ENCODE measurements at places on chromosomes 2 and 18.
A peak's percentile ranks its signal among the peaks of the same experiment; 100 is the strongest.

- DNase-seq = no peak
Observed at GRCh38 chr18:24986666-24987302, 365.2 kb downstream of the ZNF521 start.

- DNase-seq = no peak
Observed at GRCh38 chr2:160355080-160355479, 138.5 kb downstream of the RBMS1 start.

DNA sequence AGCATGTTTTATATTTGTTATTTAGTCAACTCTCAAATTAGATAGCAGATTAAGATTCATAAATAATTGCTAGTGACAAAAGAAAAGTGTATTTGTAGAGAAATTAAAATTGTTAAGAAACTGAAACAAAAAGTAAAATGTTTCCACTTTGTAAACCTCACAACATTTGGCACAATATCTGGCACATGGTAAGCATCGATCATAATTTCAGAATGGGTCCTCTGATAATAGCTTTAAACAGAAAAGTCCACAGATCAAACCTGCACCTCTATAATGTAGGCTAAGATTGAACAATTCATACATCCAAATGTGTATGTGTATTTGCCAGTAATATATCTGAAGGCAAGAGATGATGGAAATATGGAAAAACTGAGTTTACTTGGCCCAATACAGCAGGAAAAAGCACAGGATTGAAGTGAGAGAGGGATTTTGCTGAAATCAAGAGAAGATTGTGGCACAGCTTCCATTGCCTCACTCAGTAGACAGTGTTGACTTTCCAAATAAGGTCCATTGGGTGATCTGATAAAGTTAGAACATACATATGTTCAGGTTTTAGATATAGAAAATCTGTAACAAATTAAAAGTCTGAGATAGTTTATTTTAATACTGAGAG, 39.4 kb downstream of the COBLL1 start:
- no peak for DNase-seq

DNA sequence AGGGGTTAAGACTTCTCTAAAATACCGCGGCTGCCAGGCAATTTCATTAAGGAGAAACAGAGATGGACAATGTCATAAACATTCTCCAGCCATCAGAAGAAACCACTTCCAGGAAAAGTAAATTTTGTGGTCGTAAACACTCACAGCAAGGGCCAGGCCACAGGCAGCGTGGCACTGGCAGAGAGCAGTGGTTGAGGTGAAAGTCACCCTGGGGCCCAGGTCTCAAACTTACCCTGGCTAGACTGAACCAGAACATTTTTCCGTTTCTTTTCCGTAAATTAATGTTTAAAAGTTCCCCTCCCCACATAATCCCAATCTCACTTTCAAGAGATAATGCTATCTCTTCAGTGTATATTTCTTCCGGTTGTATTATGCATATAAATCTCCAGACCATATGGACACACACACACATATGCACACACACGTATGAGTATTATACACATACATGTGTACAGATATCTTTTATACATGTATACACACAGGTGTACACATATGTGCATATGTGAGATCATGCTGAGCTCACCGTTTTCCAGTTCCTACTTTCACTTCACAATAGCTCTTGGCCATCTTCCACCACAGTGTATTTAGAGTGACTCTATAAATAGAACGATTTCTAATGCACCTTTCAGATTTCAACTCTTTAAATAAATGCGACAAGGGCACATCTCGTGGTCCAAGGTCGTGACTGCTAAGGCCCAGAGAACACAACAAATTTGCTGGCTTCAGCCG, 90.1 kb downstream of the MALT1 start:
- DNase-seq = no peak

- no peak for DNase-seq
Observed at GRCh38 chr2:64929333-64929732, 59.9 kb upstream of the SLC1A4 start.

DNA sequence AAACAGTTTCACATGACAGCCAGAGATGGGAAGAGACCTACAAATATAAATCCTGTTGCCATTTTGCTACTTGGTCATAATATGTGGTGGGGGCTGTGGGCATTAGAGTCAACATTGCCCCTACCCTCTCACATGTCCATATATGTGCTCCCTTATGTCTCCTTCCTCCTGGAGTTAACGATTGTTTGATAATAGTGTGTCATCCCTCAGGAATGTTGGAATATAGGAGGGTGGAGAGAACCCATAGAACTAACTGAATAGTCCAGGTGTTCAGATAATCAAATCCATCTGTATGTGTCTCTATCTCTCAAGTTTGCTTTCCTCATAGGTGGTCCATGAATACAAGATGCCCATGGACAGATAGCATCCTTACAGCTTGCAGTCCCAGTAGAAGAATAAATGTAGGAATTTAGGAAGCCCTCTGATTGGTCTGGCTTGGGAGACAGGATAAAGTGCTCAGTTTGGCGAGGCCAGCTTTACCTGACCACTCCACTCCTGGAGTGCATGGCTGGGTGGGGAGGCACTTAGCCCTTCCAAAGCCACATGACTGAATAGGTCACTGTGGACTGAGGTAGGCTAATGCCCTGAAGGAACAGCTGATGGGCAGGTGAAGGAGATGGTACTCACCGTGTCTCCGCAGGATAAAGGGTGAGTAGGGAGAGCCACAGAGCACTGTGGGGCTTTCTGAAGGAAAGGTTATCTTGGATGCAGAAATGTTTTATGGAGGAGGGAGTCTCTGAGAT, 166.9 kb downstream of the CDCA7 start:
- DNase-seq = no peak

- peak; percentile 82 for DNase-seq
Observed at GRCh38 chr2:130836501-130837174, at the start of gene ARHGEF4. ARHGEF4 (plus strand) TSS chr2:130836914; CDS start chr2:130836954, 40 bp downstream.

GRCh38 chr2:55112229-55113031, 62.2 kb upstream of the RTN4 start:
- peak; percentile 69 for DNase-seq

GRCh38 chr2:132754392-132754791, 84.4 kb upstream of the LYPD1 start:
- no peak for DNase-seq

DNA sequence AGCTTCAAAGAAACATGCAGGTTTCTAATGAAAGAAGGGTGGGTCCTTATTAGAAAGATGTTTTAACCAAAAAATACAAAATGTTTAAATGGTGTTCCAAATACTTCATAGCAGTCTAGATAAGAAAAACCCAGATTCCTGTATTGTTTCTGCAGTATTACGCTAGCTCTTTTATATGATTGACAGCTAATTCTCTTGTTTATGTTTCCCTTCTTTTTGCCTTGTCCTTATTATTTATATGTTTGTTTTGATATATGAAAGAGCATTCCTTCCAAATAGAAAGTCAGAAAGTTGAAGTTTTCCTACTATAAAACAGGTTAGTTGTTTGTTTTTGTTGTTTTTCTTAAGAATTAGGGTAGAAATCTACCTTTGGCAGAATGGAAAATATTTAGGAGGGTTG, 41.1 kb upstream of the PNPT1 start:
- no peak for DNase-seq

- DNase-seq = no peak
Observed at GRCh38 chr2:223727562-223727961, 109.8 kb downstream of the AP1S3 start.

DNA sequence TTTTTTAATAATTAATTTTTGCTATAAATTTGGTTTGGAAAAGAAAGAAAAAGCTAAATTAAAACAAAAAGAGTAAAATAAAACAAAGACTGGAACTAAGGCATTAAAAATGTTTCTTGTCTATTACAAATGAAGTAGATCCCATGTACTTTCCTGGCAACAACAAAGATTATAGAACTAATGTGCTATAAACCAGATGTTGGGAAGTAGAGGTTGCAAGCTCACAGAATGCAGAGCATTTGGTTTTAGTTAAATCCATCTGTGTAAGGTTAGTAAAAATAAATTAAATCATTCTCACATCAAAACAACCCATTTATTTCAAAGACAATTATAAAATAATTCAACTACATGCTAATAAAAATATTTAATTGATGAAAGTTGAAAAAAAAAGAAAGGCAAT, 157.2 kb upstream of the ZC3H15 start:
- DNase-seq = no peak

DNA sequence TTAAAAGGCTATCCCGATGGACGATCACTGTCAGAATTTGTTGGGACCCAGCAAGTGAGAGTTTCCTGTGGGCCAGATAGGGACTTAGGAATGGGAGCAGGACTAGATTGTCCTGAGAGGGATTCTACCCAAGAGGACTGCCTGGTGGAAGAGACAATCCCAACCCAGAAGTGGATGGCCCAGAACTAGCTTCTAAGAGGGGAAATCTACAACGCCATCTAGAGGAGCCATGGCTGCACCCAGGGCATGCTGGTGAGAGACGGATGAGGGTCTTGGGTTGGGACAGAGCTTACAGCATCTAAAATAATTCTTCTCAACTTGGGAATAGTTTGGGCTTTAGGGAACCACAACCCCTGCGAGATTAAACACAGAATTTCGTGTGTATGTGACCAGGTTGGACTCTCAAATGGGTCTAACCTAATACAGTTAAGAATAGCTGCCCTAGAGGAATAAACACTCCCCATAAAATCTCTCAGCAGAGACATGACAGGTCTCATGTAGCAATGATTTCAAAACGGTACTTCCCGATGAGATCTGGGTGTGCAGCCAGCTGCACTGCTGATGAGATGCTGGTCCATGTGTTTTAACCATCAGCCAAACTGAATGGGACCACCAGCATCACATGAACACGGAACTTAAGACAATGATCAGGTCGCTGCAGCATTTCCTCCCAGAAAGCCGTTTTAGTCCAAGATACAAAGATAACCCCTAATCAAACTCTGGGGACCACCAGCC, 50.8 kb downstream of the CCBE1 start:
- no peak for DNase-seq

GRCh38 chr2:8437228-8437948, 244.5 kb upstream of the ID2 start:
- DNase-seq = no peak

- DNase-seq = no peak
Observed at GRCh38 chr2:118321432-118322105, 233.3 kb downstream of the INSIG2 start.

GRCh38 chr2:127106457-127106990, 430 bp downstream of the BIN1 start:
- DNase-seq = peak; percentile 73

GRCh38 chr2:774436-774835, 97.2 kb upstream of the TMEM18 start:
- no peak for DNase-seq

GRCh38 chr2:54879598-54880332, 156.3 kb downstream of the EML6 start:
- no peak for DNase-seq

- no peak for DNase-seq
Observed at GRCh38 chr2:112024896-112025491, 30.1 kb upstream of the TMEM87B start.

- no peak for DNase-seq
Observed at GRCh38 chr18:26777351-26778053, 88.0 kb downstream of the AQP4 start.

- DNase-seq = no peak
Observed at GRCh38 chr2:203936949-203937348, 386 bp downstream of the ICOS start.

- DNase-seq = no peak
Observed at GRCh38 chr2:205988274-205988673, 97.7 kb downstream of the INO80D start.

DNA sequence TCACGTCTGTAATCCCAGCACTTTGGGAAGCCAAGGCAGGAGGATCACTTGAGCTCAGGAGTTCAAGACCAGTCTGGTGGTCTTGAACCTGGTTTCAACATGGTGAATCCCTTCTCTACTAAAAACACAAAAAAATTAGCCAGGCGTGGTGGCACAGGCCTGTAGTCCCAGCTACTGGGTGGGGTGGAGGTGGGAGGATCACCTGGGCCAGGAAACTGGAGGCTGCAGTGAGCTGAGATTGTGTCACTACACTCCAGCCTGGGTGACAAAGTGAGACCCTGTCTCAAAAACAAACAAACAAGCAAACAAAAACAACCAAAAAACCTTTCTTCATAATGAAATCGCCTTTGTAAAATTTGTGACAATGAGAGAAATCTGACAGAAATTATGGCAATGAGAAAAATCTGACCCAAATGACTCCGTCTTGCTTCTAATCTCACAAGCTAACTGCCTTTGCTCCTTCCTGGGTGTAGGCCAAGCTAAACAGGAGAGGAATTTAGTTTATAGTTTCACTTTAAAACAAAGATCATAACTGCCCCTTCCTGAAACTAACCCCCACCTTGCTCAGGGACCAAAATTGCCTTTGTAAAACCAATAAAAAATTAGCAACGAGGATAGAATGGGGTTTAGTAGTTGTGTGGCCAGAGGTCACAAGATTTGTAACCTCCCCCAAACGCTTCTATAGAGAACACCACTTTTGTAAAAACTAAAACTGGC, 60.7 kb upstream of the KIF5C start:
- DNase-seq = no peak

DNA sequence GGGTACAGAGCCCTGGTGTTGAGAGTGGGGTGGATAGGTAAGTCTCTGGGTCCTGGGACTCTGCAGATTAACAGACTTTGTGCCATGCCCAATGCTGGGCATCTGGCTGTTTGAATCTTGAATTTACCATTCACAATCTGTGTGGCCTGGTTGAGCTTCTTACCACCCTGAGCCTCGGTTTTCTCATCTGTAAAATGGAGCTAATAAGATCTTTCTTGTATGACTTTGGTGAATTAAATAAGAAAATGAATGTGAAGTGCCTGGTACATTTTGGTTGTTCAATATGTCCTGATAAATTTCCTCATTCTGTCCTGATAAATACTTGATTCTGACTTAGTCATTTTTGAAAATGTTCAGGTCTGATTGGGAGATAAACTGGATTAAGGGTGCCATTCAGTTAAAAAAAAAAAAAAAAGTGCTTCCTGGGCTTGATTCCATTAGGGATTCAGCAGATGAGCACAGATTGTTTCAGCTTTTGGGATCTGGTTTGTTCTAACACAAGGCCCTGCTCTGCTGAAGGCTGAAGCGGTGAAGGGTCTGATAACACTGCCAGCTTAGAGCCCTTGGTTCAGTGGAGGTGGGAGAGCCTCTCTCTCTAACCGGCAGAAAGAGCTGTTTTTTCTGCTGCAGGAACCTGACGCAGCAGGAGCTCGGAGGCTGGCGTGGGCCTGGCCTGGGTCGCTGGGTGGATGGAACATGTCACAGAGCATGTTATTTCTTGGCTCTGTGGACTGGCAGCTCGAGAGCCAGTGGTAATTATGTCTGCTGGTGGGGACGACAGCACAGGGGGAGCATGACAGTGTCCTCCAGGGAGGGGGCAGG, 84.5 kb upstream of the MCFD2 start:
- DNase-seq = no peak

GRCh38 chr18:48254077-48254602, 155.0 kb downstream of the ZBTB7C start:
- no peak for DNase-seq

DNA sequence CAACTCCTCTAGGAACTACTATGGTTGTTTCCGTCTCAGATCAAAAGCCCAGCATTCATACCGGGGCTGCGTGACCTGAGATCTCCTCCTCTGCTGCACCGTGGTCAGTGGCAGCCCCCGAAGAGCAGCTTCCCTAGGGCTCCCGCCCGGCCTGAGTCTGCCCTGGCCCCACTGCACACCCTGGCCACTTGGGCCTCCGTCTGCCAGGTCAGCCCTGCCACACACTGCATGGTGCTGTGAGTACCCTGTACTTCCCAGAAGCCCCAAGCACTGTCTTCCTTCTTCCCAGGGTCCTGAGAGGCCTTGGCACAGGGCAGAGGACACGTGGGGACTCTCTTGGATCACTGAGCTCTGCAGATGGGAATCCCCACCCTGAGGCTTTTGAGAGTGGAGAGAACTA, 81.5 kb upstream of the GPC1 start:
- DNase-seq = no peak

- no peak for DNase-seq
Observed at GRCh38 chr2:30978854-30979253, 159.4 kb downstream of the GALNT14 start.

All from upper lobe of right lung (tissue), 1 donor.